ENCODE measurements at places on chromosomes 6 and 20.

- no peak for DNase-seq
Observed at GRCh38 chr6:133170602-133171001, 70.6 kb upstream of the EYA4 start.

- DNase-seq: no peak
Observed at GRCh38 chr6:105733556-105734162, 330.8 kb upstream of the PREP start.

DNA sequence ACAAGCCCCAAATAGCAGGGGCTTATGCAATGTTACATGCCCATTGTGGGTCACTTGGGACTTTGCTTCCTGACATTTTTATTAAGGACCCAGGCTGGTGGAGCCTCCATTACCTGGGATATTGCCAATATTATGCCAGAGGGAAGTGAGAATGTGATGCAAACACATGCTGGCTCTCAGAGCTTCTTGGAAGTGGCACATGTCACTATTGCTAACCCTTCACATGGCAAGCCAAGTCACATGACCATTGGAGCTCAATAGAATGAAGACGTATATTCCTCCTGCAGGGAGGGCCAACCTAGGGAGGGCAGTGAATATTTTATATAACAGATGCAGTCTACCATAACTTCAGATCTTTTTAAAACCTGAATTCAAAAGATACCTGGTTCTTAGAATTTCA is 140.7 kb upstream of the ZFP64 start:
- DNase-seq: no peak

GRCh38 chr6:168574075-168574698 is 133.2 kb downstream of the SMOC2 start:
- DNase-seq: no peak
